ENCODE measurements at places on chromosomes 7 and 10. TPM values are rescaled to one million over a fixed set of nuclear protein-coding genes. Genes with fewer than 3 reads are reported as not detected.

Gene CPXM2
- 114 TPM for total RNA-seq

Gene FXYD4
- total RNA-seq: not detected

Gene BAG3
- 19.3 TPM for total RNA-seq

Gene CHRM2
- 3.0 TPM for total RNA-seq

Gene MYO3A
- not detected for total RNA-seq

Gene BAIAP2L1
- 4.2 TPM for total RNA-seq

Gene RHOBTB1
- total RNA-seq: 15.8 TPM
